Activated naive CD8-positive, alpha-beta T cell treated with anti-CD3 and anti-CD28 coated beads for 36 hours (primary cell): ENCODE measurements at places on chromosomes 13 and 19. TPM values are rescaled to one million over a fixed set of nuclear protein-coding genes. Genes with fewer than 3 reads are reported as not detected.

The R3HDM4 gene
- total RNA-seq = 50.5 TPM

DNA sequence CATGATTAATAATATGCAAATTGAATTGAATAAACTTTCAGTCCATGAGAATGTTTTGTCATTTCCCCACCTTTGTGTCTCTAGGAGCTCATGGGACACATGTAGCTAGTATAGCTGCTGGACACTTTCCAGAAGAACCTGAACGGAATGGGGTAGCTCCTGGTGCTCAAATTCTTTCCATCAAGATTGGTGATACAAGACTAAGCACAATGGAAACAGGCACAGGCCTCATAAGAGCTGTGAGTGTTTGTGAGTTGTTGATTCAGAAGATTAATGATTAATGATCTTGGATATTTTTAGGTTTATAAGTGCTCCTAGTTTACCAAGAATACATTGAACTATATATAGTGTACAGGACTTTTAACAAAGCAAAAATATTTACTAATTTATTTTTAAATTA, 30.1 kb downstream of the TPP2 start:
- DNase-seq = no peak

DNA sequence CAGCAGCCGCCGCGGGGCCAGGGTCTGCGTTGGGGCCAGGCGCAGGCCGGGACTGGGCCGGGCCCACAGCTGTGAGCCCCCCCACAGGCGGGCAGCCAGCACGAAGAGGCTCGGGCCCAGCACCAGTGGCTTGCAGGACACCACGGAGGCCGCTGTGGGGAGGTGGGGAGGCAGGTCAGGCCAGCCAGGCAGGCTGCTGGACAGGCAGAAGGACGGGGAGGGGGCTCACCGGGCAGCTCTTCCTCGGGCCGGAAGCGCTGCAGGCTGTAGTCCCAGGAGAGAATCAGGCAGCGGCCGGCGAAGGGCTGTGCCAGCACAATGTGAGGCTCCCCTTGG, 8.3 kb downstream of the LGI4 start:
- DNase-seq = no peak

The RFPL4A gene
- total RNA-seq = not detected

The MRI1 gene
- 35.8 TPM for total RNA-seq

DNA sequence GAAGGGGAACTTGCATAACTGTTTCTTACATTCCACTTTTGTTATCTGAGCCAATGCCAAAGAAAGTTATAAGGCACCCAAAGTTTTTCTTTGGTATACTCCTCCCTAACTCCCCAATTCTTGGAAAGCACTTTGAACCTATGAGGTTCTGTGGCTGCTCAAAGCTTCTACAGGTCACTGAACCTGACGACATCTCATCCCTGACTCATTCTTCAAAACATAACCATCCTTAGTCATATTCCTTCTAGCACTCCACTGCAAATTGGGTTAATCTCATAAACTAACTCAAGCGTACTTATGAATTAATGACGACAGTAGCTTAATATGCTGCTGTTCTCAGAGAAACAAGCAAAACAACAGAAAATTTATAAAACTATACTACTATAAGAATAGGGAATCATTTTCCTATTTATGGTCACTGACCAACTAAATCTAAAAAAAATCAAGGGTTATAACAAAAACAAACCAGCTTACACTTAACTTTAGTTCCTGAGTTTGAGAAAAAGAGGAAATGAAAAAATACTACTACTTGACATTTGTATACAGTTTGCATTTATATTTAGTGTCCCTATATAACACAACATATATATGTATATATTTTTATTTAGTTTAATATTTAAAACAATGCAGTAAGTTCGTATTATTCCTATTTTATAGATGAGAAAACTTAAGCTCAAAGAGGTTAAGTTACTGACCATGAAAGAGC, 69.1 kb downstream of the CAB39L start:
- no peak for DNase-seq

DNA sequence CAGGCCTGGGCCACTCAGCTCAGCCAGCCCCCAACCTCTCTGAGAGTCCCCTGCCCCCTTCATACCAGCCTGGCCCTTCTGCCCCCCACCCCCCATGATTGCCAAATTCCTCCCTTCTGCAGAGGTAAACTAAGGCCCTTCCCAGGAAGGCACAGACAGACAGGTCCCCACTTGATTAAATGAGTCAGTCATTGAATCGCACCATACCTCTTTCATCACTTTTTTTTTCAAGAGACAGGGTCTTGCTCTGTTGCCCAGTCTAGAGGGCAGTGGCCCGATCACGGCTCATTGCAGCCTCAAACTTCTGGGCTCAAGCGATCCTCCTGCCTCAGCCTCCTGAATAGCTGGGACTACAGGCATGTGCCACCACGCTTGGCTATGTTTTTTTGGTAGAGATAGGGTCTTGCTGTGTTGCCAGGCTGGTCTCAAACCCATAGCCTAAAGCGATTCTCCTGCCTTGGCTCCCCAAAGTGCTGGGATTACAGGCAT, 6.0 kb downstream of the PODNL1 start:
- DNase-seq = no peak

DNA sequence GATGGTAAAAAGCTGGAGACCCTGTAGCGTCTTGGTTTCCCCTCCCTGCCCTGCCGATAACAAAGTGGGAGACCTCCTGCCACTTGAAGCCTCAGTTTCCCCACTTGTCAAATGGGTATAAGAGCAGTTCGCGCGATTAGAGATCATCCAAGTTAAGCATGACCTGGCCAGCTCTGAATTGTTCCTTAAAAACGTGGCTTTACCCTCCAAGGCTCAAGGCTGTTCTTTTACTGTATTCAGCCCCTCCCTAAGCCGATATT, 421 bp downstream of the TNPO2 start:
- DNase-seq = no peak

- no peak for DNase-seq
These were observed 1.2 kb downstream of the ZNF347 start for GRCh38 chr19:53157626-53158025.

The HSH2D gene
- 29.6 TPM for total RNA-seq

The DNAAF3 gene
- not detected for total RNA-seq

The NCR1 gene
- 0.43 TPM for total RNA-seq

GRCh38 chr13:108444448-108444847, 174.9 kb downstream of the TNFSF13B start:
- no peak for DNase-seq

The TMEM86B gene
- total RNA-seq = 7.9 TPM

DNA sequence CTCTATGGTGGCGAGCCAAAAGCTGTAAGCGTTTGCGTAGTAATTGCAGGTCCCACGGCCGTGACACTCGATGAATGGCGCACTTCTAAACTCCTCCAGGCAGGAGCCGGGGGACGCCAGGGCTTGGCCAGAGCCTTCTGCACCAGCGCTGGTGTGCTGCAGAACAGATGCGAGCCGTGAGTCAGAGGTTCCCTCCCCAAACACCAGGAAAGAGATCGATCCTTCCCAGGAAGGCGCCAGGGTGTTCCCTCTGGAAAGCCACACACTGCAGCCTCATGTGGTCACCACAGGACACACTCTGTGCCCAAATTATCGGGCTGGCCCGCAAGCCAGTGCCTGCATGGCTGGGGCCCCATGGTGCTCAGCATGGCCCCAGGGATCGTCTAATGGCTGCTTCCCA, 154.6 kb downstream of the COL4A1 start:
- no peak for DNase-seq

DNA sequence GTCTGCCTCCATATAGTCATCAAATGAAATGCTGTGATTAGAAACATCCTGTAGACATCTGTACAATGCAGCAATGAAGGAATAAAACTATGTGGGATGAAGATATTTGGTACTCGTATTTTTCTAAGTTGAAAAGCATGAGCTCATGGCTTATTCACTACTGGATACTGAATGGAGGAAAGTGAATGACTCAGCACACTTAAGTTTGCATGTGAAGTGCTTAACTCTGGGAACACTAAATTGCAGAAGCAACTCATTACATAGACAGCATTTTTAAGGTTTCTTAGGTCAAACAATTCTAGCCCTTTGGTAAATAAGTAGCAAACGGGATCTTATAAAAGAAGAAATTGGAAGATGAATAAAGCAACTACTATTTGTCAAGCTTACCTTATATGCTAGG, 429.0 kb upstream of the MIR17HG start:
- DNase-seq = no peak

- no peak for DNase-seq
These were observed 164.7 kb downstream of the KATNAL1 start for GRCh38 chr13:30142486-30143211.

DNA sequence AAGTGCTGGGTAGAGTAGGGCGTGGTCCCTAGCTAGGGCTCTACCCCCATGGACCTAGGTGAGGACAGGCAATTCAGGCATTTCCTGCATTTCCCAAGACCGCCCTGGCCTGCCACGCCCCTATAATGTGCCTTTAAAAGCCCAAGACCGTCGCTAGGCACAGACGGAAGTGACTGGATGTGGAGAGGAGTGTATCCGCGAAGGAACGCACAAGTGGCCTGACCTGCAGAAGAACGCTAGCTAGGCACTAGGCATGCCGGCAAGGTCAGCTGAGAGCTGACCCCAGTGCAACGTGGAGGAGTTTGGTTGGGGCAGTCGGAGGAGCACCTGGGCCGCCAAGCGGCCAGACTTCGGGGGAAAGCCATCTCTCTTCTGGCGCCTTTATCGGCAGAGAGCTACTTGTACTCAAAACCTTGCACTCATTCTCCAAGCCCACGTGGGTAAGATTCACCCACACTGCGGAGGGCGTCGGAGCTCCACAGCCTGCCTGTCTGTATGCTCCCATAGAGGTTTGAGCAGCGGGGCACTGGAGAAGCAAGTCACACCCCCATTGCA, 370.0 kb downstream of the FGF9 start:
- DNase-seq = peak; percentile 35

DNA sequence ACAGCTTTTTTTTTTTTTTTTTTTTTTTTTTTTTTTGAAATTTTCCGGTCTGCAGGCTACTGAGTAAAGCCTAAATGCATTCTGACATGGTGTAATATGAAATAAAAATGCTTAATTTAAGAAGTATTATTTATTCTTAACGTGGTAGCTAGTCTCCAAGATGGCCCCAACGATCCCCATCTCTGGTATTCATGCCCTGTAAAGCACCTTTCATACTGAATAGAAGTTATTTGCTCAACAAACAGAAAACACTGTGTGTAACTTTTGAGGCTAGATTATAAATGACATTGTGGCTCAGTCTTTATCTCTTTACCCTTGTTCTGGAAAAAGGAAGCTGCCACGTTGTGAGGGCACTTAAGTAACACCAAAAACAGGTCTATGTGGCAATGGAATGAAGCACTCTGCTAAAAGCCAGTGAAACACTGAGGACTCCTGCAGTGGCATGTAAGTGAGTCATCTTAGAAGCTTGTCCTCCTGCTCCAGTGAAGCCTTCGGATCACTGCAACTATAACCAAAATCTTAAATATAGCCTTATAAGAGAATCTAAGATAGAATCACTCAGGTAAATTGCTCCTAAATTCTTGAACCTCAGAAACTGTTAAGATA, 128.7 kb downstream of the UGGT2 start:
- DNase-seq = no peak

DNA sequence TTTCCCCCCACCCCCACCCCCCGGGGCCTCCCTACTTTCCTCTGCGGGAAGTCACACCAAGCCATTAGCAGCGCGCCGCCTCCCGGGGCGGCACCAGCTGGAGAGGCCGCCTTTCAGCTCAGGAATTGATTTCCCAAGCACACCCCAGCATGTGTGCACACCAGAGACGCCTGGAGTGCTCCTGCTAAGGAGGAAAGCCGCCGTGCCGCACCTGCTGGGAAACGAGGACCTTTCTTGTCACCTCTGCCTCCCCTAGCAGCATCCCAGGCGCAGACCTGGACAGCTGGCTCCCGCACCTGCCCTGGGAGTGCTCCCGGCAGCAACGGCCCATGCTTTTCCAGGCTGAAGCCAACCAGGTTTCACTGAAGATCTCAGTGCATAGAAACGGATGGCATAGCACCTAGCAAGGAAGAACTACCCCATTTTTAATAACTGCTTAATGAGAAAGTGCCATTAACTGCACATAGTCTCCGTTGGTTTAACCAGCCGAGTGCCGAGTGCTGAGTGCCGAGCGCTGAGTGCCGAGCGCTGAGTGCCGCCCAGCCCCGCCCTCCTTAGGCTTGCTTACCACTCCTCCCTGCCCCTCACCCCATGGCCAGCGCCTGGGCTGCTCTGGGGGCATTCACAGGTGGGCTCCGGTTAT, 165.0 kb downstream of the USP12 start:
- no peak for DNase-seq
